ENCODE measurements at places on chromosomes 3 and 15.

DNA sequence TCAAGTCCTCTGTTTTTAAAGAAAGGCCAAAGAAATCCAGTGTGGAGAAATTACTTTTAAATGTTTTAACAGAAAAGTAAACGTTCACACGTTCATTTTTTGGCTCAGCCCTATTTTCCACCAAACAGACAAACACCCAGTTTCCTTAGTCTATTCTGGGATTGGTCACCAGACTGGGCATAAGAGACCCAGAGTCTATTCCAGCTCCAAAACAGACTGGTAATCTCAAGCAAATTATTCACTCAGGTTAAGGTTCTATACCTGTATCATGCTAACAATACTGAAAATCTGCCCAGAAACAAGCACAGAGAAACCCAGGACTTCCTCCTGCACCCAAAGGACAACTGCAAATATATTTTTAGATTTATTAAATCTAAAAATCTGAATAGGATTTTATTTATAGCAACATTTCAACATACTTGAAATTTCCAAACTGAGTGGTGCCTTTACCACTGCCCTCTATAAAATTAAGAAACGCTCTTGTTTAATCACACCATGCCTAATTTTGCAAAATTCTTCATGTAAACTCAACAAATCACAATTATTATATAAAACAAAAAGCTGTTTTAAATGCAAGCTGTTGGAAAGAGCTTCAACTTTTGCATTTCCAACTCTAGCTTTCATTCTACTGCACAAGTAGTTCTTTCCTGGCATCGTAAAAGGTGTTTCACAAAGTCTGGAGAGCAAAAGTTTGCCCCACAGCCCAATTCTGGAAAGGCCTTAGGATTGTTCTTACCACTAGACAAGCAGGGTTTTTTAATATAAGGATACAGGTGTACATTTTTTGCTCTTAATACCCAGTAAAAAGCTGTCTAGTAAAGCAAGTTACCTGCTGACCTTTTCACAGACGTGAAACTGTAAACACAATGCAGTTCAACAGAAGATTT is 18.7 kb downstream of the ZNF148 start:
- DNase-seq, result no peak

DNA sequence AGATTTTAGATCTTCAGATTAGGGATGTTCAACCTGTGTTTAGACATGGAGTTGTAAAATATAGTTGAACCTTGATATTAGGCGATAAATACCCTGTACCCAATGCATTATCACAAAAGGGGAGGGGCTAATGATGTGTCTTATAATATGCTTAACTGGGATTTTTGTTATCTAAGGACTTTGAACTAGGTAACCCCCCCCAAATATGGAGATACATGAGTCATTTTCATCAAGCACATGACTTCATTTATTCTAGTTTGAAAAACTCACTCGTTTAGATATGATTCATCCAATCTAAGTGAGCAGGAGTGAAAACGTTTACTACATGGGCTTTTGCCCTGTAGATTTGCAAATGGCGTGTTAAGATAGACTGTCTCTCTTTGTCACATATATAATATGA is 212.4 kb downstream of the IL5RA start:
- no peak for DNase-seq

GRCh38 chr3:24923570-24923969 is 428.9 kb upstream of the THRB start:
- DNase-seq, result no peak

DNA sequence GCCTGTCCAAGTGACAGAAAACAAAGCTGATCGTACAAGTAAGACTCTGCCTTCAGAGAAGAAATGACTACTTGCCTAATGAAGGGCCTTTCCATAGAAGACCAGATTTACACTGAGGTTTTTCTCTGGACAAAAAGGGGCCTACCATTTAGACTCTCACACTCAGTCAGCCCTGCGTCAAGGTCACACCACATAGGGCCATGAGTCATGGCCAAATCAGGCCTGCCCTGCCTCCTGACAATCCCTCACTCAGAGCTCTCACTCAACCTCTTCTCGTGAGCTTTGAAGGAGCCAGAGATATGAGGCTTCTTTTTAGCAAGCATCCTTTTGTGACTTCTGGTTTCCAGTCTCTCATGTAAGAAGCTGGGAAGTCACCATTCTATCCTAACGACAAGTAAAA is 68.1 kb upstream of the NMNAT3 start:
- no peak for DNase-seq

DNA sequence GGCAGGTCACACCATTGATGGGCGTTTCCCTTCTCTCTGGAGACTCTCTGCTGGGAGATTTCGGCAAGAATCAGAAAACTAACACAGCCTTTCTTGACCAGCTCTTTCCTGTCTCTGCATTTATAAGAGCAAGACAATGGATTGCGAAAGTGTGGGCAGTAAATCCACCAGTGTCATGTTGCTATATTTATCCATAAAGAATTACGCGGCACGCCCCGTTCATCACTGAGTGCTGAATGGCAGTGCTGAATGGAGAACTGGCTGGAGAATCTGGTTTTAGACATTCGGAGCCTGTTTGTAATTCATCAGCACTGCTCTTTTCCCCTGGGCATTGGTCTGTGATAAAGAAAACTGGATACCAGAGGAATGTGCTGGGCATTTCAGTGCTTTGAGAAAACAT is 2.0 kb upstream of the CEMIP start:
- DNase-seq, result no peak

- DNase-seq, result no peak
These were observed 130.2 kb downstream of the CHSY1 start for GRCh38 chr15:101121511-101122090.

DNA sequence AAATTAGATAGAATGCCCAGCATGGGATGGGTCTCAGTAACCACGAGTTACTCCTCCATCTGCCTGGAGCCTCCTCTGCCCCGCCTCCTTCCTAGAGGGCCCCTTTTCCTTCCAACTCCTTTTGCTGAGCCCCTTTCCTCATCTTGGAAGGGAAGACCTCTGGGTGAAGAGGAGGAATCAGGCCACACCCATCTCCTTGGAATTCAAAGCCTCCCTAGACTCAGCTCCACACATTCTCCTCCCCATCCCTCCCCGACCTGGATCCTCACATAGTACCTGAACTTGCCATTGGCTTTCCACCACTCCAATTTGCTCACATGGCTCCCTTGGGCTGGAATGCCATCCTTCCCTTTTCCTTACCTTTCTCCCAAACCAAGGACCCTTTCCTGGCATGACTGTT is 128.8 kb downstream of the SMAD6 start:
- DNase-seq, result no peak

GRCh38 chr15:41429003-41429890 is 12.4 kb downstream of the RTF1 start:
- DNase-seq, result no peak

- no peak for DNase-seq
These were observed 125.4 kb downstream of the MEGF11 start for GRCh38 chr15:66128116-66128680.

- DNase-seq, result no peak
These were observed 634.8 kb downstream of the MECOM start for GRCh38 chr3:169028716-169029115.
